ENCODE measurements at places on chromosomes 3 and 15.

DNA sequence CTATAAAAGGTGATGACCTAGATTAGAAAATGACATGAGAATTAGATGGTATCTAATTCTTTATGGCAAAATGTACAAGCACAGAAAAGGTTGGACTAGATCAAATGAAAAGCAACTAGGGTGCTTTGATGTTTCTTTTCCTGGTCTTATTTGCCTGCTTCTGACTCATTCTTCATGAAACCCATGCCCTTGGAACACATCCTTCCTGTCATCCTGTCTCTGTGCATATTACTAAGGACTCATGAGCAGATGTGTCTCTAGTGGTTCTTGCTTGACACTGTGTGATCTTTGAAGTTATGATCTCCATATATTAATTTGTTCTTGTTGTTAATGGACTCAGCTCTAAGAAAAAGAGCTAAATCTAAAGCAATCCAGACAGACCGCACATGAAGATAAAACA lies 314.0 kb downstream of the ERC2 start:
- no peak for DNase-seq

DNA sequence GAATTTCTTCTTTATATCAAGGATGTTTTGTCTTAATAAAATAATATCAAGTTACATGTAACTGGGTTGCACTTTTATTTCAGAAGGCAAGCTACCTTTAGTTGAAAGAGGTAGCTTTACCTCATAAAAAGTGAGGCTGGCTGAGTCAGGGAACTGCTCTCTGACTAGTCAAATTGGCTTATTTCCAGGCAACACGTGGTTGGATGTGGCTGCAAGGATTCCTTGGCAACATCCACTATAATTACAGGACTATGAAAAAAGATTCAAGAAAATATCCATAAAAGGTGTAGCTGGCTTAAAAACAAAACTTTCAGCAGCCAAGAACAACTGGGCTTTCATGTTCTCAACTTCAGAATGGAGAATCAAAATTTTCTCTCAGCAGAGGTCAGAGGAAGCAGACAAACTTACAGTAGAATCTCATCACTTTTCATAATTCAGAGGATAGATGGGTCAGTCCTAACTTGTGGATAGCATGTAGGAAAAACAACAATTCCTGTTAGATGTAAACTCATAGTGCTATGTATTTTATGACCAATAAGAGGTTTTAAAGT lies 779.1 kb downstream of the MECOM start:
- no peak for DNase-seq

DNA sequence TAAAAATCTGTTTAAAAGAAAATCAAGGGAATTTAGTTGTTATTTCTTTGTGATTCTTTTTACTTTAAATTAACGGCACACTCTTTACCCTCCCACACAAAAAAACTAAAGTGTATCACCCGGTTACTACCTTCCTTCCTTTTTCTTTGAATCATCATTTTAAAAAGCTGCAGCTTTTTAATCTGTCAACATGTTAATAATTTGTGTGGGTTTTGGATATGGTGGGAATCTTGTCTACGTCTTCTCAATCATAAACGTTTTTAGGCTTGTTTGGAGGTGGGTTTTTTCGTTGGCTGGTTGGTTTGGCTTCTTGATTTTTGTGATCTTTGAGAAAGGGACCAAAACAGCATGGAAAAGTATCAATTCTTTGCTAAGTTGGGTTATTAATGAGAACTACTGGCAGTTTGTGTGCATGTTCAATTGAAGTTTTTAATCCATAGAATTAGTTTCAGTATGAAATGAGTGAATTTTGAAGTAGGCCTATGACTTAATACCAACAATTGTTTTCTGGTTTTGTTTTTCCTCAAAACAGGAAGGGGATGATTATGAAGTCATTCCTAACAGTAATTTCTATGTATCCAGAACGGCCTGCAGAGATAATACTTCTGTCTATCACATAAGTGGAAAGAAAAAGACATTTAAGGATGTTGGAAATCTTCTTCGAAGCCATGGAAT lies 4.5 kb downstream of the SMC4 start:
- no peak for DNase-seq

GRCh38 chr3:25427155-25427554 lies 908 bp upstream of the RARB start:
- no peak for DNase-seq

GRCh38 chr3:102484-102883 lies 94.1 kb upstream of the CHL1 start:
- DNase-seq = no peak

All from activated gamma-delta T cell (primary cell).